ENCODE measurements at places on chromosomes 13 and 19. TPM values are rescaled to one million over a fixed set of nuclear protein-coding genes. Genes with fewer than 3 reads are reported as not detected.
A peak's percentile ranks its signal among the peaks of the same experiment; 100 is the strongest.

Gene BRME1
- total RNA-seq = 5.2 TPM

Gene ZNF20
- 3.0 TPM for total RNA-seq

Gene IZUMO1
- not detected for total RNA-seq

Gene MAP4K1
- total RNA-seq = 174 TPM

Gene GPR42
- total RNA-seq = 0.56 TPM

DNA sequence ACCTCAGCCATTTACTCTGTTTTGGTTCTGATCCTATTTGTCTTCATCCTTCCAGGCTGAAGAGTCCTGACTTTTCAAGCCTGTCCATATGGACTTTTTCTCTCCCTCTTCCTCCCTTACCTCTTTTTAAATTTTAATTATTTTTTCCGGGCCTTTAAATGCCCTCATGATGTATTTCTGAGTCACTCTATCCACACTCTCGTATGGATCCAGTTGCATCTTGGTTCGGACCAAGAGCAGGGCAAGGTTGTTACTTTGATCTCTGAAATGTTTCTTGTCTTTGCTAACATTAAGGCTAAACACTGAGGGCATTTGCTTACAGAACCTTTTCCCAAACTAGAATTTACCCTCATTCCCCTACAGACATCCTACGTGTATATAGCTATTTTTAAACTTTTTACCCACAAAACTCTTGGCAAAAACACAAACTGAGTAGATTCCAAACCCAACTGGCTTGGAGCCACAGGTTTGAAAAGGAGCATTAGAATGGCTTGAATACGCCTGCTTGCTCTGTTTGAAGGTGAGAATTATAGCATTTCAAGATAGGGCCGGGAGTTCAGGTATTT is 47.4 kb upstream of the SERPINE3 start:
- H3K36me3 ChIP-seq = no peaks in the 10 kb centered on the region
- H3K4me3 ChIP-seq = no peak overlapping the region
- no peaks in the 10 kb centered on the region for H3K4me1 ChIP-seq
- no peak overlapping the region for H3K27ac ChIP-seq
- no peaks in the 10 kb centered on the region for H3K27me3 ChIP-seq

- H3K4me3 ChIP-seq = no peak overlapping the region
- no peak for DNase-seq
- no peaks in the 10 kb centered on the region for H3K27me3 ChIP-seq
These were observed 33.9 kb downstream of the PDE4A start for GRCh38 chr19:10454267-10454666.

GRCh38 chr13:52999093-52999696 is 29.4 kb upstream of the OLFM4 start:
- H3K4me3 ChIP-seq = no peak overlapping the region
- no peaks in the 10 kb centered on the region for H3K4me1 ChIP-seq
- DNase-seq = no peak
- H3K27ac ChIP-seq = no peak overlapping the region
- H3K27me3 ChIP-seq = peaks cover 1% of the 10 kb centered on the region

Gene LGI4
- total RNA-seq = 0.25 TPM

Gene STOML3
- not detected for total RNA-seq

DNA sequence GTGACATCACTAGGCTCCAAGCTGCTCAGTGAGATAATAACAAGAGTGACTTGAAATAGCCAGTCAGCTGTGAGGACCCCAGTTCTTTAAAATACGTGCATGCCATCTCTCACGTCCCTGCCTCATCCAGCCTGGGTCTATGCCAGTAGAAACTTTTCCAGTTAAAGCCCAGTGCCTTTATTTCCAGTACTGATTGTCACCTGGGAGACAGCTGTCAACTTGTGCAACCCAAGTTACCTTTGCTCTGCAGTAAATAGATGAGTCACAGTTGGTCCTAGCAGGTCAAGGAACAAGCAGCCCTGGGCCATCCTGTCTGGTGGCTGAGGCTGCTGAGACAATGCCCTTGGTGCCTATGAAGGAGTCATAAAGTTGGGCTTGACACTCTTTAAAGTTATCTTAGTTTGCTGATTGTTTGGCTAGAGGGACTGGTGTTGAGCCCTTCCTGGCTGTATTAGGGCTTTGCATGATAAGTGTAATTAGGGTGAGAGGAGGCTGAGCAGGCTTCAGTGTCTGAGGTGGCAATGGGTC is 228.7 kb downstream of the LACC1 start:
- H3K4me1 ChIP-seq = peaks cover 8% of the 10 kb centered on the region
- H3K36me3 ChIP-seq = no peaks in the 10 kb centered on the region
- DNase-seq = no peak
- no peak overlapping the region for H3K4me3 ChIP-seq
- peaks cover 6% of the 10 kb centered on the region for H3K27me3 ChIP-seq
- no peak overlapping the region for H3K27ac ChIP-seq

DNA sequence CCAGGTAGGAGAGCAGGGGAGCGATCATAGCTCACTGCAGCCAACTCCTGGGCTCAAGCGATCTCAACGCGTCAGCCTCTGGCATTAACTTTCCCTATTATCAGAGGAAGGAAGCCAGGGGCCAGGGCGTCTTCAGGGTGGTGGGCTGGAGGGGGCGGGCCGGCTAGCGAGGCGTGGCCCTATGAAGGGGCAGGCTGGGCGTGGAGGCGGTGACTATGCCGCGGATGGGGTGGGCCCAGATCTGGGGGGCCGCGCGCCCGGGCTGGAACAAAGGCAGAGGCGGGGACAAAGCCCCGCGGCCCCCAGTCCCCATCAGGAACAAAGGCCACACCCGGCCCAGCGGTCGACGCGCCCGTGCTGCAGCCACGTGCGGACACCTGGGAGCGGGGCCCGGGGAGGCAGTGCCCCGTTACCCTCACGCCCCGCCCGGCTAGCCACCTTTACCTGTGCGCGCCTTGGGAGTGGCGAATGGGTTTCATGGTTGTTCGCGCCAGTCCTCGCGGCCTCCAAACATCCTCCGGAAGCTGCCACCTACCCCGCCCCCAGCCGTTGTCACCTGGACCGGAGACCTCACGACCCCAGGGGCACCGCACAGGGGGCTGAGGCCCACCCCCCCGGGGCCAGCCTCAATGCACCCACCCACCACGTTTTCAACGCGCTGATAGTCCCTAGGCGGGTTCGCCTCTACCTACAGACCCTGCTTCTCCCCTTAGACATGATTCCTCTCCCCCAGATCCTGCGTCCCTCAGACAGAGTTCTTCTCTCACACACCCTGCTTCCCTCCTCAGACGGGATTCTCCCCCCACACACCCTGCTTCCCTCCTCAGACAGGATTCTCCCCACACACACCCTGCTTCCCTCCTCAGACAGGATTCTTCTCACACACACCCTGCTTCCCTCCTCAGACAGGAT is 5.4 kb upstream of the TRIM28 start:
- H3K4me1 ChIP-seq = peaks cover 9% of the 10 kb centered on the region
- peak overlapping the region; percentile 76 for H3K4me3 ChIP-seq
- H3K27ac ChIP-seq = peak overlapping the region; percentile 78
- no peaks in the 10 kb centered on the region for H3K36me3 ChIP-seq

Gene LPAR2
- total RNA-seq = 26.6 TPM

- H3K27me3 ChIP-seq = no peaks in the 10 kb centered on the region
- no peak overlapping the region for H3K4me3 ChIP-seq
- no peaks in the 10 kb centered on the region for H3K4me1 ChIP-seq
- no peak for DNase-seq
- no peak overlapping the region for H3K27ac ChIP-seq
These were observed 983.7 kb downstream of the SLITRK1 start for GRCh38 chr13:82898586-82898985.

- no peaks in the 10 kb centered on the region for H3K27me3 ChIP-seq
- H3K4me1 ChIP-seq = no peaks in the 10 kb centered on the region
- peaks cover 10% of the 10 kb centered on the region for H3K36me3 ChIP-seq
- no peak overlapping the region for H3K4me3 ChIP-seq
- no peak overlapping the region for H3K27ac ChIP-seq
- DNase-seq = no peak
These were observed 85.9 kb downstream of the KDM4B start for GRCh38 chr19:5054551-5055456.

Gene DNAAF3
- total RNA-seq = not detected

- H3K27me3 ChIP-seq = no peaks in the 10 kb centered on the region
- peak; percentile 96 for DNase-seq
- peaks cover 28% of the 10 kb centered on the region for H3K4me1 ChIP-seq
- peaks cover 6% of the 10 kb centered on the region for H3K36me3 ChIP-seq
- H3K27ac ChIP-seq = peak overlapping the region; percentile 93
- H3K4me3 ChIP-seq = peak overlapping the region; percentile 84
These were observed 23.9 kb upstream of the ZNF846 start for GRCh38 chr19:9792206-9793070.

Gene COL4A2
- total RNA-seq = not detected

DNA sequence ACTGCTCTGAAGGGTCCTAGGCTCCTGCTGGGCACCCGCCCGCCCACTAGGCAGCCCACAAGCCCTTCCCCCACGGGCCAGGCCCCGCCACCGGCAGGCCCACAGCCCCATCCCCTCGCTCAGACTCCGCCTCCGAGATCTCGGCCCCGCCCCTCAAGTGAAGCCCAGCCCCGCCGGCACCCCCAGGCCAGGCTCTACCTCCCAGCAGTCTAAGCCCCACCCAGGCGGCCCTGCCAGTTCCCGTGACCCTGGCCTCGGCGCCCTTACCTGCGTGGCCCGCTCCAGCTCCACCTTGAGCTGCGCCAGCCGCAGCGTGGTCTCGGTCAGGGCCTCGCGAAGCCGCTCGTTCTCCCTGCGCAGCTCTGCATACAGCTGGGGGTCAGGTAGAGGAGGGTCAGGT is 16.3 kb downstream of the EPS8L1 start:
- no peak for DNase-seq
- H3K4me1 ChIP-seq = peaks cover 14% of the 10 kb centered on the region
- H3K27ac ChIP-seq = no peak overlapping the region
- H3K4me3 ChIP-seq = no peak overlapping the region
- peaks cover 18% of the 10 kb centered on the region for H3K27me3 ChIP-seq
- H3K36me3 ChIP-seq = peaks cover 23% of the 10 kb centered on the region

- H3K27me3 ChIP-seq = peaks cover 7% of the 10 kb centered on the region
- H3K4me3 ChIP-seq = no peak overlapping the region
- no peak for DNase-seq
These were observed 579.5 kb downstream of the DCT start for GRCh38 chr13:93899981-93900380.

Gene TFDP1
- total RNA-seq = 184 TPM

Measured in activated CD8-positive, alpha-beta T cell treated with anti-CD3 and anti-CD28 coated beads for 36 hours (primary cell).